ENCODE measurements at places on chromosomes 16 and 17.
A peak's percentile ranks its signal among the peaks of the same experiment; 100 is the strongest.

DNA sequence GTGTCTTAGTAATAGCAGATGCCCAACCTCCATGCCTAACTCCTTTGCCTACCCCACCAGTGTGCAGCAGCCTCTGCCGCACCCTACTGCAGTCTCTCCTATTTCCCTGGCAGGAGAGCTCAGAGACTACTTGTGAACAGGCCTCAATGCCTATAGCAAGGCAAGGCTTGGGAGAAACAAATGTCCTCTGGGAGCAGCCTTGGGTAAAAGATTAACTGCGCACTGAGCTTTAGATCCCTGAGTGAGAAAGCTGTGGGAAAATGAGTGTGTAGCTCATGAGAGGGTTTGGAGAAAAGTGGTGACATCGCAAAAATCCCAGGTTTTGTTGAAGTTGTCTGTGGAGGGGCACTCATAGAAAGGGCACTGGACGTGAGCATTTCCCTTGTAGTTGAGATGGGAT is 335.8 kb downstream of the WWOX start:
- DNase-seq, result no peak

GRCh38 chr16:20798364-20798763 is 7.9 kb downstream of the ERI2 start:
- no peak for DNase-seq

DNA sequence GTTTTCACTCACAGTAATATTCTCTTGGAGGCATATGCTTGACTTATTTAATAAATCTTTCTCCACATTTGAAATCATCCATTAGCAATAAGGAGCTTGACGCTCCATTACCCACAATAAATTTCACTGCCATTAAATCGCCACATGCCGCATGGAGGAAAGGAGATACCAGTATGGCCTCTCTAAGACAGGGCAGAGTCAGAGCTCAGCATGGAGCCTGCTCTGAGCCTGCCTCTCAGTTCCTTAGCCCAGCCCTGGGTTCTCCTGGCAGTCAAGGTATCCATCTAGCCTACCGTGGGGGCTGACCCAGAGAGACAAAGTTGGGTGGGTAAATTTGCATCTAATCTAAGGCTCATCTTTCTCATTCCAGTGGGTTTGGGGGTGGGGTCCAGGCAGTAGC is 80.3 kb upstream of the CES5A start:
- no peak for DNase-seq

DNA sequence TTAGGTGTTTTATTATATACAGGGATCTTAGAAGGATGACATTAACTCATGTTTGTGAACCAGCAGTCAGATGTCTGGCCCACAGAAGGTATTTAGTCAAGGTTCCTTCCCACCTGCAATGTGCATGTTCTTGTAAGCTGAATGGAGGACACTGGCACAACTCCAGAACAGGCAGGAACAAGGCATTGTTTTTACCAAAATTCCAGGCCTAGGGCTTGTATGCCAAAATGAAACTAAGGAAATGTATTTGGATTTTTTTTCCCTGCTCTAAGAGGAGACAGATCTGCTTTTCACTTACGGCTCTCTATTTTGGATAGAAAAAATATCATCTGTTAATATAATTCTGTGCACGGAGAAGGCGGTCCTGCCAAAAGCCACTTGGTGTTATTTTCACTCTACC is 312.5 kb downstream of the GRIN2A start:
- DNase-seq, result no peak

- no peak for DNase-seq
These were observed 19.3 kb upstream of the DNAH9 start for GRCh38 chr17:11578998-11579397.

GRCh38 chr16:11783319-11784037 is 13.6 kb downstream of the ZC3H7A start:
- DNase-seq, result no peak

GRCh38 chr17:48002916-48003416 is 32.1 kb downstream of the CDK5RAP3 start:
- DNase-seq, result no peak

DNA sequence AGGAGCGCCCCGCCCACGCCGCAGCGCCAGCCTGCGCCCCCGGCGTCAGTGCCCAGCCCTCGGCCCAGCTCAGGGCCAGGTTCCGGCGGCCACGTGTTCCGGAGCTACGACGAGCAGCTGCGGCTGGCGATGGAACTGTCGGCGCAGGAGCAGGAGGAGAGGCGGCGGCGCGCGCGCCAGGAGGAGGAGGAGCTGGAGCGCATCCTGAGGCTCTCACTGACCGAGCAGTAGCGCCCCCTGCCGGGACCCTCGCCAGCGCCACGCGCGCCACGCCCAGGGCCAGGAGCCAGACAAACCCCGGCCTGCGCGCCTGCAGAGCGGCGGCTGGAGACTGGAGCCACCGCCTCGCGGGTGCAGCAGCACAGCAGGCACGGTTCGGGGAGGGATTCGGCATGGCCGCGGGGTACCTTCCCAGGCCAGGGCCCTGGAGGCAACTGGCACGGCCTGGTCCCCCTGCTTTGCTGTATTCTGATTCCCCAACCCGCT is 9.3 kb downstream of the CORO6 start:
- peak; percentile 96 for DNase-seq

GRCh38 chr16:88499836-88500251 is 46.8 kb downstream of the ZFPM1 start:
- peak; percentile 73 for DNase-seq

- DNase-seq, result peak; percentile 43
These were observed 8.9 kb downstream of the OR4D1 start for GRCh38 chr17:58156839-58157803.

DNA sequence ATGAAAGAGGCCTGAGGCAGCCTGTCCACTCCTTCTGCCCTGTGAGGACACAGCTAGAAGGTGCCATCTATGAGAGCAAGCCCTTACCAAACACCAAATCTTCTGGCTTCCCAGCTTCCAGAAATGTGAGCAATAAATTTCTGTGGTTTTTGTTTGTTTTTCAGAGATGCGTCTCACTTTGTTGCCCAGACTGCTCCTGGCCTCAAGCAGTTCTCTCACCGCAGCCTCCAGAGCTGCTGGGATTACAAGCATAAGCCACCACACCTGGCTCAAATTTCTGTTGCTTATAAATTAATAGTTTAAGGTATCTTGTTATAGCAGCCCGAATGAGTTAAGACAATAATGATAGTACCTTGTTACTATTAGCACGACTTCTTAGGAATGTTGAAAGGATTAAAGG is 12.5 kb upstream of the SLC16A11 start:
- DNase-seq, result no peak

- no peak for DNase-seq
These were observed 36.4 kb downstream of the CDK5R1 start for GRCh38 chr17:32523017-32523680.

DNA sequence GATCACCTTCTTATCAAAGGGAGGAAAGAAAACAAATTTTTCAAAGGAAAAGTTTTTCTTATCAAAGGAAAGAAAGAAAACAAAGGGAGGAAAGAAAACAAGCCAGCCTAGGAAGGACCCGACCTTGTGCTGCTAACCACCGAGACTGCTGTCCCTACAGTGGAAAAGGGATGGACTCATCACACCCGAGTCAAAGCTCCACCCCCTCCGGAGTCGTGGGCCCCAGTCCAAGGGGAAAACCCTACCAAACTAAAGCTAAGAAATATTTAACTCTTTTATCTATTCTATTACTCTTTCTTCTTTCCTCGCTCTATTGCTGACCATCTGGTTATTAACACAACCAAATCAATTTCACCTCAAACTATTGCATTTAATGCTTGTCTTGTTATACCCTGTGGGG is 6.1 kb upstream of the ENDOV start:
- no peak for DNase-seq

DNA sequence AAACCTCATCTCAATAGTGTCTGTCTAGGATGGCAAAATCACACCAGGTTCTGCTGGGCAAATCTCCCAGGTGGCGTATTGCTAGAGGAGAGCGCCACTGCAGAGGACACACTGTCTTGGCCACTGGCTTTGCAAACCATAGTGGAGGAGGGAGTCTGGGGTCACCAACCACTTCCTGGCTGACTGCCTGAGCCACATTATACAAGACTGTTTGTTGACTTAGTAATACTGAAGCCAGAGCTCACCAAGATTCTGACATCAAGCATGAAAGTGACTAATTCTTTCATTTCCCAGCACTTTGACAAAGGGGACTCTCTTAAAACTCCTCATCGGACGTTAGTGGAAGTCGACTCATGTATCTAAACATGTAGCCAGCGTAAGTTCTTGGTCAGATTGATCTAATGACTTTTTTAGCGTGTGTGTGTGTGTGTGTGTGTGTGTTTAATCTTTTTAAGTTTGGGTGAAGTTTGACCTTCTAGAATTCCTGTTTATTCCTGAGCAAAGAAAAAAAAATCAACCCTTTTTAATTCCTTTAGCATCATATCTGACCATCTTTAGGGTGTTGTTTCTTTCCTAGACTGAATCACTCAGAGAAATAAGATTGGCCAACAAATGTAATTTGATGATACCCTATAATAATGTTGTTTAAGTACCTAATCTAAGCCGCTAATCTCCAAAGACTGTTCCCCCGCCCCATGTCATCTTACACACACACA is 13.7 kb downstream of the PITPNC1 start:
- peak; percentile 78 for DNase-seq

DNA sequence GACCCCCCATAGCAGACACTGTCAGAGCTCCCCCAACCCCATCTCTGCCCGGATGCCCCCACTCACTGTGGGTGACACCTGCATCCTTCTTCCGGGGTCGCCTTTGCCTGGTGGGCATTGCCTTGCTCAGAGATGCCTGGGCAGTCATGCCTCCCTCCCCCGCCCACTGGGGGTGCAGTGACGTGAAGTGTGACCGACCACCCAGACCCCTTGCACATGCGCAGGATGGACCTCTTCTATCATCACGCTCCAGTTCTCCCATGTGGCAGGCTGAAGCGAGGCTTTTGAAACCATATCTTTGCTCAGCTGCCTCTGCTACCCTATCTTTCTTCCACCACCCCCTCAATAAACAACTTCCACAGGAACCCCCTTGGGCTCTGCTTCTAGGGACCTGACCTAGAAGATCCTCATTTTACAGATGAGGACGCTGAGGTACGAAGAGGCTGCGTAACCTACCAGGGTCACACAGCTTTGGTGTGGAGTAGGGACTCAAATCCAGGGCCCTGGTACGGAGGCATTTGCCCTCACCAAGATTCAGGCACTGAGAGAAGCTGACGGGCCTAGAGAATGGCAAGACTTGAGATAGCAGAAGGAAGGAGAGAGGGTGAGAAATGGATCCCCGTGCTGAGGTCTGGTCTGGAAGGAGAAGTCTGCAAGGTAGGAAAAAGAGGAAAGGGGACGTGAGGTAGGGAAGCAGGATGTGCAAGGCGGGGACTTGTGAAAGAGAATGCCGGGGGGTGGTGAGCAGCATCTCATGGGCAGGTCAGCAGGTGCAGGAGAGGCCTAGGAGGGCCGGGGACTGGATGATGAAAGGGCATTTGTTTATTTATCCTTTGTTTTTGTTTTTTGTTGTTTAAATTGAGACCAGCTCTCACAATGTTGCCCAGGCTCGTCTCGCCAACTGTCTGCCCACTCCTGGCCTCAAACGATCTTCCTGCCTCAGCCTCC is 14.4 kb downstream of the NLRC5 start:
- no peak for DNase-seq

GRCh38 chr17:9150446-9151090 is 129.3 kb downstream of the NTN1 start:
- DNase-seq, result no peak

- DNase-seq, result no peak
These were observed 69.9 kb upstream of the CDH5 start for GRCh38 chr16:66296591-66296990.

DNA sequence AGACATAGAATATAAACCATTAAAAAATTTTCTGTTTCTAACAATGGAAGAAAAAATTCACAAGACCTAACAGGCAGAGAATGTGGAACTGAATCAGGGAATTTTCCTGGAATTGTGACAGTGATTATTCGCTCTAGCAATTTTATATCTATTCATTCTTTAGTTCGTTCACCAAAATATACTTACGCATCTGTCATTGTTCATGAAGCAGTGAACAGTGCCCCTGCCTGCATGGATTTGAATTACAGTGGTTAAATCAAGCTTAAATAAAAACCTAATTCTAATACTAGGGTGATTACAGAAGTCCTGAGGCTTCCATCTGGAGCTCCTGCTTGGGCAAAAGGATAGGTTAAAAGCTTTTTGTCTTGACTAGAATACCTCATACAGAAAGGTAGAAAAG is 48.6 kb downstream of the ABCA8 start:
- DNase-seq, result no peak

DNA sequence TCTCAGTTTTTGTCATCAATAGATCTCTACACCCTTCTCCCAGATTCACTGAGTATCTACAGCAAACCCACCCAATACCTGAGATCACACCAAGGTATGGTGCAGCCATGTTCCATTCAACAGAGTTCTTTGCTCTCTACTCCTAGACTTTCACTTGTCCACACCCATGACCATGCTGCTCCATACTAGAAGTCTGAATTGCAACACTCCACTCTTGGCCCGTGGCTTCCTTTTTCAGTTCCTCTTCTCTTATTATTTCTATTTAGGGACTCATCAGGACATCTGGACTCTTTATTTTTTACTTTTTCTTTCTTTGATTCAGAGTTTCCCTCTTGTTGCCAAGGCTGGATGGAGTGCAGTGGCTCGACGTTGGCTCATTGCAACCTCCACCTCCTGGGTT is 37.1 kb downstream of the YWHAE start:
- no peak for DNase-seq

- DNase-seq, result peak; percentile 44
These were observed 520 bp downstream of the JPT2 start for GRCh38 chr16:1678500-1679098.

- DNase-seq, result no peak
These were observed at the start of gene CCL15 for GRCh38 chr17:36001110-36001771. Gene CCL15, minus strand, starts transcription at chr17:36001553. Its CDS starts 61 bp downstream, at chr17:36001492.

DNA sequence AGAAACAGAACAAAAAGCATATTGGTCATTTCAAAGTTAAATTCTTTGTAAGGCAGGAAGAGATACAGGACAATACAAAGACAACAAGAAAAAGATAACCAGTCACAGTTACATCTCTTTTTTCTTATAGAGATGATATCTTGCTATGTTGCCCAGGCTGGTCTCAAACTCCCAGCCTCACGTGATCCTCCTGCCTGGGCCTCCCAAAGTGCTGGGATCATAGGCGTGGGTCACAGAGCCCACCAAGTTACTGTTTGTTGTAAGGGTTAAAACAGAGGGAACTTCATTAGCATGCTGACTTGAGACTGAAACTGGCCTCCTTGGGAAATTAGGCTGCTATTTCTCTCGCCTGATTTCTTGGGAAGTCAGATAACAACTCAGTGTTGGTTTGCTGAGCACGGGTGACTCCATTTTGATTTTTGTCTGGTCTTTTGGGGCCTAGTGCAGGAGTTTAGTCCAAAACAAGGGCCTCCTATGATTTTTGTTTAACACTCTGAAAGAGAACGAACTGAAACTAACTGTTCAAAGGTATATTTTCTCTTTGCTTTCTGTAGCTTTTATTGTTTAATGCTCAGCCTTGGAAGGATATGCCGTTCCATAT is 31.5 kb upstream of the SEC14L1 start:
- no peak for DNase-seq

DNA sequence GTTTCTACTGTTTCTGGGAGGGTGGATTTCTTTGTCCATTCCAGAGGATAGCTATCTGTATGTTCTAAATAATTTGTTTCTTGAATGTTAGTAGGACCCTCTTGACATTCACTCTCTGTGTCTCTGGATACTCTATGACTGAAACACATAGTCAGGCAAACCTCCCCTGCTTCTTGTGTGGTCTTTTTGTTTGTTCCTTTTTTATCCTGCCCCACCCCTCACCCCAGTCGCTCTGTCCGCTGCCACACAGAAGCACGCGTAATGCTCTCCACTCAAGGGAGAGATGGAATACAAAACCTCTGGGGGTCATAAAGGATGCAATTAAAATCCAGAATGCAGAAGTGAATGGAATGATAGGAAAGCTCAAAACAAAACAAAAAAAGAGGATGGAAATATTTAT is 253.1 kb downstream of the RBFOX1 start:
- no peak for DNase-seq

All from left cardiac atrium (tissue), 4 donors.